ENCODE measurements at places on chromosomes 6 and 20. TPM values are rescaled to one million over a fixed set of nuclear protein-coding genes. Genes with fewer than 3 reads are reported as not detected.

The IL17A gene
- not detected for total RNA-seq

The ELOVL4 gene
- total RNA-seq: 6.8 TPM

The AVP gene
- total RNA-seq: not detected

The SIGLEC1 gene
- total RNA-seq: 0.80 TPM

The NKX2-4 gene
- not detected for total RNA-seq

The LAMA4 gene
- total RNA-seq: 8.0 TPM

The PROKR2 gene
- not detected for total RNA-seq

The HRH3 gene
- total RNA-seq: not detected

The OR12D3 gene
- not detected for total RNA-seq

The LINC00237 gene
- total RNA-seq: not detected

The DEFB121 gene
- total RNA-seq: not detected

The DDO gene
- total RNA-seq: 0.08 TPM

The TMX4 gene
- total RNA-seq: 18.9 TPM

The TTK gene
- total RNA-seq: 11.0 TPM

The CALHM4 gene
- not detected for total RNA-seq

The GUCA1A gene
- not detected for total RNA-seq

The SPO11 gene
- not detected for total RNA-seq

The SEC63 gene
- 47.0 TPM for total RNA-seq

The POU5F1 gene
- total RNA-seq: 0.40 TPM

The COL11A2 gene
- 0.32 TPM for total RNA-seq

The MUCL3 gene
- total RNA-seq: 1.00 TPM

The ATP9A gene
- 29.3 TPM for total RNA-seq

The SPATS1 gene
- not detected for total RNA-seq

The PLA2G7 gene
- total RNA-seq: 0.32 TPM

The FGD2 gene
- 9.8 TPM for total RNA-seq

The IL17F gene
- 0.20 TPM for total RNA-seq

The PERP gene
- 675 TPM for total RNA-seq

The TMEM244 gene
- total RNA-seq: not detected

The ATXN1 gene
- 29.3 TPM for total RNA-seq

The OPRL1 gene
- total RNA-seq: 0.12 TPM
